ENCODE measurements at places on chromosomes 11 and 22.

GRCh38 chr22:24391836-24392217 lies 35.6 kb upstream of the ADORA2A start:
- DNase-seq, result no peak

DNA sequence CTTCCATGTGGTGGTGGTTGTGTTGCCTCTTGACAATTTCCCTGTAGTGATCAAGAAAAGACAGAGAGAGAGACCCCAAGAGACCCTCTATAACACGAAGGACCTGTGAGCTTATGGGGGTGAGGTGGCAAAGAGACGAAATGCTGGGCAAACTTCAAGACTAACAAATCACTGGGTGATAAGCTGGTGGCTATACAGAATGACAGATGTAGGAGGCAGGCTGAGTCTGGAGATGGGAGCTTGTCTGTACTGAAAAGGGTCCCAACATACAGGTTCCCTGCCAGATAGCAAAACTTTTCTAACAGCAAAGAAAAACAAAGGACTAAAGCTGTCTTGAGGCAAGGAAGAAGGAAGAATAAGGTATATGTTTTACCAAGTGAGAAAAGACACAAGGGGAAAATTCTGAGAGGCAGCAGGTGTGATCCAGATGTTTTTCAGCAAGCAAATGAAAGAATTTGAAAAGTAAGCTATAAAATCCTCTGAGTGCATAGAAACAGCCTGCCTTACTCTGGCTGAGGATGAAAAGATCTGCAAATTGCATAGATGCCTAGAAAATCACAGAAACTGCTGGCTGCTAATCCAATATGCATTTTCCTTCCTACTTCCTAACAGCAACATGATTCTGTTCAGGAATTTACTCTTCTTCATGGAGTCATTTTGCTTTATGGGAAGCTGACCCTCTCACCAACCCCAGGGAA lies 21.9 kb upstream of the LYVE1 start:
- DNase-seq, result no peak

GRCh38 chr11:9528573-9529333 lies 44.7 kb upstream of the WEE1 start:
- DNase-seq, result no peak

GRCh38 chr11:88320149-88320559 lies 17.4 kb downstream of the CTSC start:
- DNase-seq, result peak; percentile 58

GRCh38 chr11:17415523-17416104 lies 27.2 kb upstream of the KCNJ11 start:
- no peak for DNase-seq

- peak; percentile 61 for DNase-seq
Observed at GRCh38 chr22:49992921-49993648, 19.5 kb downstream of the IL17REL start.

DNA sequence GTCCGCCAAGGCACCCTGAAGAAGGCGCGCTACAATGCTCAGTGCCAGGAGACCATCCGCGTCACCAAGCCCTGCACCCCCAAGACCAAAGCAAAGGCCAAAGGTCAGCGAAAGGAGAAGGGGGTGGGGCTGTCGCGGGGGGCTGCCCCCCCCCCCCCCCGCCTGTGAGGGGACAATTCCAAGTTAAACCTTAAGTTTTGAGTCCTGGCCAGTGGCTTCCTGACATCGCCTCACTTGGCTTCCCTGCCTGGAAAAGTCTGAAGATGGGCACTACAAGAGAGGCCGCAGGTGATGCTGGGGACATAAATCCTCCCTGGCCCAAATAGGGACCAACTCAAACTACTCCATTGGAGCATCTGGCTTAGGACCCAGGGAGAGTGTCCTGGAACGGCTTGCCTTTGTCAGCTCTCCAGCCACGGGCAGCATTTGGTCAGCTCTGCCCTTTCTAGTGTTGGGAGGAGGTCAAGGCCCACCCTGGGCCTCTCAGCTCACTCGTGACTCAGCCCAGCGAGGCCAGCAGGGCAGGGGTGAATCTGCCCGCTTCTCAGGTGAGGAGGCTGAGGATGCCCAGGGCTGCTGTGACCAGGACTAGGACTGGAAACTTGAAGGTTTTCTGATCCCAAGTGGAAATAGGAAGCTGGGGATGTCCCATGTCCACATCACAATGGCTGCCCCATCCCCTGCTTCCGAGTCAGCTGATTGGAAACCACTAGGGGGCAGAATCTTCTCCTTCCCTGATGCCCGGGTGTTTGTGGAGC lies 1.4 kb downstream of the MDK start:
- peak; percentile 69 for DNase-seq

DNA sequence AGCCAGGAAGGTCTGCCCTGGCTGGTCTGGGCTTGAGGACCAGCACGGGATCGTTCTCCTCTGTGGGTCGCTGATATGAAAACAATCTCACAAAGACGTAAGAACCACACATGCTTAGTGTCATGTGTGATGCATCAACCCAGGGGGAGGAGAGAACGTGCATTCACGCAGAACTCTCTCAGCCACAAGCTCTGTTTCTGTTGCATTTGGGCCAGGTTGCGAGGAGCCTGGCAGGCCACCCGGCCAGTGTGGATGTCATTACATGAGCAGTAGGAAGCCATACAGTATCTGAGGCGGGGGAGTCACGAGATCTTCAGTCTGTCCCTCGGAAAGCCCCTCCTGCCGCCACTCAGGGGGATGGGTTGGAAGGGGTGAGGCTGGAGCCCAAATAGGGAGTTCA lies 53.1 kb upstream of the KCNQ1OT1 start:
- DNase-seq, result peak; percentile 22

DNA sequence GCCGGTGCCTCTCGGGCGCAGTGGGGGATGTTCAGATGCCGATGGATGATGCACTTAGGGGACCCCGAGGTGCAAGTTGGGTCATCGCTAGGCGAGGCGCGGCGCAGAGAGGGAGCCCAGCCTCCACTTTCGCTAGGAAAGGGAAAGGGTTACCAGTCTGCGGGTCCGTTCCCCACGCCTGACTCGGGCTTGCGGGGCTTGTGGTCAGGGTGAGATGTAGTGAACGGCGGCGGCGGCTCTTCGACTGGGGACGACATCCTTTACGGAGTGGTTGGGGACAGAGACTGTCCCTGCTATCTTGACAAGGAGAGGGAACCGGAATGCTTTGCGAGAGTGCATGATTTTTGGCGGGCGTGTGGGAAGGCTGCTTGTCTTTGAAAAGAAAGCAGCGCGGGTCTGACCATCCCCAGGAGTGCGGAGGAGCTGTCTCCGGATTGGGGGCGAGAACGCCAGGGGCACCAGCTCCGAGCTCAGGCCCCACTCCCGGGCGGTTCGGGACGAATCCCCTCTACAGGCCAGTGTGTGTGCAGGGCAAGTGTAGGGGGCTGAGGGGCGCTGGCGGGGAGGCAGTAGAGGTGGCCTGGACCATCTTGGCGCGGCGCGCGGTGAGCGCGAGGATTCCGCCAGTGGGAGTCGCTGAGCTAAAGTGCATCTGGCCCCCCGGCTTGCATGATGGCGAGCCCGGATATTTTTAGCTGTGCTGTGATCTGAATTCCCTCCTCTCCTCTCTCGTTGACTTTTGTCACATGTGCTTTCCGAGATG lies 1.1 kb downstream of the FAT3 start:
- peak; percentile 73 for DNase-seq

DNA sequence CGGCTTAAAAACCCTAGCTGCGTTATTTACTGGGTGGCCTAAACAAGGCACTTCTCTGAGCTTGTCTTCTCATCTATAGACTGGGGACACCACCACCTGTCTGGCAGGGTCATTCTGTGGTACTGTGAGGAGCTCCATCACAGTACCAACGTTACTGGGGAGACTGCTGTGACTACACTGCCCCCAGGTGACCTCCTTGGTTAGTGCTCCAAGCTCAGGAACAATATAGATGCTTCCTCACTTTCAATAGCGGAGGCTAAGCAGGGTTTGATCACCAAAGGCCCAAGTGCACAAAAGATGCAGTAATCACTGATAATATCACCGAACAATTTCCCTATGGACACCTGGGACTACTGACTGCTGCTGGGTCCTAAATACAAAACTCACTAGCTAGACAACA lies 18.8 kb downstream of the PRPF19 start:
- peak; percentile 66 for DNase-seq

DNA sequence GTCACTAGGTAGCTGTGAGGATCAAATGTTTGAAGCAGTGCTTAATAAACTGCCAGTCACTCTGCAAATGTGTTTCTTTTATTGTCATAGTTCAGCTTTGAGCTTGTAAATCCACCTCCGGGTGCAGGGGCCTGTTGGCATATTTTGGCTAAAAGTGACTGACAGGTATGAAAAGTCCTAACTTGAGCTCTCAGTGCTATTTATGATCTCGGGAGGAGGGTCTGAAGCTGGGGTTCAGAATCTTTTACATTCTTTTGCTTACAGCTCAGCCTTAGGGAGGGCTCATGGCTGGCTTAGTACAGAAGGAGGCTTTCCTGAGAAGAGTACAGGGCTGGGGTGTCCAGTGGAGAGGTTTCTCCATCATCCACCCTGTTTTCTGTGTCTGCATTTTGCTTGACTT lies 1.5 kb downstream of the ASPHD2 start:
- no peak for DNase-seq

GRCh38 chr11:111193924-111194490 lies 51.5 kb upstream of the POU2AF2 start:
- no peak for DNase-seq

GRCh38 chr11:11312738-11313137 lies 40.3 kb downstream of the CSNK2A3 start:
- DNase-seq, result no peak

DNA sequence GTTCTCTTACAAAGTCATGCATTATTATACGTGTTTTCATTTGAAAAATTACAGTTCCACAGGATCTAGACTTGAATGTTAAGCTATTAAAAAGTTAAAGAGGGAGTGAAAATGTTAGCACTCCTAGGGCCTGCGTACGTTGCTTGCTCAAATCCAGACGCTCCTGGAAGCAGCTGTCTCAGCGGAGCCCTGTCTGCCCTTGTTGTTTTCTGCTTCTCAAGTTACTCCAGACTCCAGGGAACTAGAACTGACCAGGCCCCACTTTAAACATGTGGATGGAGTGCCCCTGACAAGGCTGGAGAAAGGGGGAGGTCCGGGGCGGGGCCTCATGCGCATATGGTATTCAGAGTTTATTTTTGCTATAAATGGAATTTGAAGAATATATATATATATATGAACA lies 9.6 kb downstream of the PARVB start:
- no peak for DNase-seq

GRCh38 chr11:61694602-61694939 lies 14.4 kb downstream of the DAGLA start:
- DNase-seq, result no peak

DNA sequence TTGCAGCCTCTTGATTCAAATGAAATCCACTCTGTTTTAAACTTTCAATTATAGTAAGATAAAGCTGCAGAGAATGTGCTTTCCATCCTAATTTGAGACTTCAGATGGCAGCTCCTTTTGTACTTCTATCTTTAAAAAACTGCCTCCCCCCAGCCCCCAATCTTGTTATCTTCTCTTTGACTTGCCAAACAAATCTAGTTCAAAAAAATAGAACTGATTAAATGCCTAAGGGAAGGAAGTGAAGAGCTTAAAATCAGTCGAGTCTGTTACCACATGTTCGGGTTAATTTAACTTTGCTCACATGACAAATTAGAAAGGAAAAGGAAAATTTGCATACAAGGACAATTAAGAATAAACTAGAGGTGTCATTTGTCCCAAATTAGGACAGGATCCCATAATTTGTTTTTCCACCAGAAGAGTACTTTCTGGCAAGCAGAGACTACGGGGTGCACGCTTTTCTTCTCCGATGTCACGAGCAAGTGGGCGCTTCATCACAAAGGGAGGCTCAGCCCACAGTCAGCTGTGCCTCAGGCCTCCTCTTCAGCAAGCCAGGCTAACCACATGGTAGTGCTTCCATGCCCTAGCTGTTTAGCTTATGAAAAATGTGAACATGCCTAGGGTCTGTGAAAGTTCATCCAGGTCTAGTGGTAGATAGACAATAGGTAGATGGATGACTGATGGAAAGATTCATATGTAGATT lies 69.0 kb upstream of the LDLRAD3 start:
- DNase-seq, result no peak

- DNase-seq, result peak; percentile 82
Observed at GRCh38 chr22:41517172-41518047, 26.9 kb downstream of the POLR3H start.

GRCh38 chr22:22546490-22546889 lies 12.6 kb downstream of the PRAME start:
- DNase-seq, result no peak

GRCh38 chr11:81005595-81005994 lies 1564.8 kb upstream of the TENM4 start:
- peak; percentile 84 for DNase-seq

GRCh38 chr22:29574762-29575450 lies 6.0 kb downstream of the NIPSNAP1 start:
- no peak for DNase-seq

DNA sequence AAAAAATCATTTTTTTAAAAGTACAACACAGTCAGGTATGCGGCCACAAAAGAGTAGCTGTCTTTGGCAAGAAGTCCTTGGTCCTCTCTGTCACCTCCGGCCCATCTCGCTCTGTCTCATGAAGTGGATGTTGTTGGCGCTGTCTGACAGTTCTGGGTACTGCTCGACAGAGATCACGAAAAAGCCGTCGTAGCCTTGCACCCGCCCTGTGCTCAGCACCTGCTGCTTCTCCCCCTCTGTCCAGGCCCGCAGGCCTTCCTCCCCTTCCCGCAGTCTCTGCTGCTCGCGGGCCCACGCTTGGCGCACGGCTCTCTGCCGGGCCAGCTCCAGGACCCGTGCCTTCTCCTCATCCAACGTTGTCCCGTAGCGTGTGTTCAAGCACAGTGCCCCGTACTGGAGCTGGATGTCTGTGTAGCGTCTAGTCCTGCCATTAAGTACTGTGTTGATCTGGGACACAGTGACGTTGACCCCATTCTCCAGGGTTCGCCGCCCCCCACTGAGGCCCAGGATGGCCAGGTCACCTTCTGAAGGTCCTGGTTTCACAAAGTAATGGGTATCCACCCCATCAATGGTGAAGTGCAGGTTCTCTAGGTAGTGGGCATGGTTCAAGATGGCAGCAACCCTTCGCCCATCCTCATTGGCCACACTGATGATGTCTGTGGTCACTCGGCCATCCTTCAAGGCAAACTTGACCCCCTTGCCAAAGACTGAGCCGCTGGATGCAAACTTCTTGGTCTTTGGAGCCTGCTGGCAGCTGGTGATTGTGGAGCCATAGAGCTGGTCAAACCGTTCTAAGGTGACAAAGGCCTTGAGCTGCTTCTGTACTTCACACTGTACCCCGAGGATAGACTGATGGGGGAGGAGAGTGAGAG lies 83.5 kb upstream of the NARS2 start:
- DNase-seq, result no peak

- no peak for DNase-seq
Observed at GRCh38 chr11:124551189-124551588, 7.7 kb upstream of the OR8B12 start.

DNA sequence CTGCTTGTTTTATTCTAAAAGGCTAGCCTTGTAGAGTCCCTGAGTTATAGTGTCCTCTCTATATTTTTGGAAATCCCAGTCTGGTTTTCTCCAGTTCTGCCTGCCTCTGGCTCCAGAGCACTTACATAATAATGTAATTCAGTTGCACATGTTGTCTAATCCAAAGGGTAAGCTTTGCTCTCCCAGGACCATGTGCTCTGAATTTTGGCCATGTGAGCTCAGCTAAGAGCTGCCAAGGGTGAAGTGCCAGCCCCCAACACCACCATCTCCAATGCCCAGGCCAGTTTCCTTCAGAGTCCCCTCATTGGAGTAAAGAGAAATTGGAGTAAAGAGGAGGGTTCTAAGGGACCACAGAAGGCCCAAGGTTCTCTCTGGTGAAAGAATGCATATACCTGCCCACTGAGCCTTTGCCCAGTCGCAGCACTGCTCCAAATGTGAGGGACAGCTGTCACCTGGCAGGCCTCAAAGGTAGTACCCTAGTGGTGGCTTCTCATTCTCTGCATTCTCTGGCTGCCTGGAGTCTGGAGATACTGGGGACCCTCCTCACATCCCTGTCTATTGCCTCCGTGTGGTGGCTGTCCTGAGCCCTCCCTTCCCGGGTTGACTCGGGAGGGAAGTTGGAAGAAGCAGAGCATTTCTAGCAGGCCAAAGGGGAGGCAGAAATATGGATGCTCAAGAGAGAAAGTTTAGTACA lies 4.9 kb downstream of the CRY2 start:
- DNase-seq, result no peak
